ENCODE measurements at places on chromosomes 5 and 9.

- DNase-seq = no peak
Observed at GRCh38 chr9:22169243-22169642, 160.1 kb upstream of the CDKN2B start.

DNA sequence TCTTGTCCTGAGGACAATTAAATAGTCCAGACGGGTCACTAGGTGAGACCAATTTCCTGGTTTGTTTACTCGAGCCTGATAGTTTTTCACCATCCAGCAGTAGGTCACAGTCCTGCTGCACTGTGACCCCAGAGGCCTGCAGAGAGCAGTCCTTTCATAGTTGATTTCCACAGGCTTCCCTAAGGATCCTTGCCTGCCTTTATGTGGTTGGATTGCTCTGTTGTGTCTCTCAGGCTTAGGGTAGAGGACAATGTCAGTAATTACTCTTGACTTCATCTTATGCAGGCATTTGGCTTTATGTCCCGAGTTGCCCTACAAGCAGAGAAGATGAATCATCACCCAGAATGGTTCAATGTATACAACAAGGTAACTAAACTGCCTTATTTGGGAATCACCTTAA, 9.0 kb upstream of the CATSPER3 start:
- no peak for DNase-seq

- no peak for DNase-seq
Observed at GRCh38 chr9:5922192-5922591, 31.5 kb downstream of the MLANA start.

GRCh38 chr5:40653221-40654022, 26.3 kb upstream of the PTGER4 start:
- DNase-seq = no peak

DNA sequence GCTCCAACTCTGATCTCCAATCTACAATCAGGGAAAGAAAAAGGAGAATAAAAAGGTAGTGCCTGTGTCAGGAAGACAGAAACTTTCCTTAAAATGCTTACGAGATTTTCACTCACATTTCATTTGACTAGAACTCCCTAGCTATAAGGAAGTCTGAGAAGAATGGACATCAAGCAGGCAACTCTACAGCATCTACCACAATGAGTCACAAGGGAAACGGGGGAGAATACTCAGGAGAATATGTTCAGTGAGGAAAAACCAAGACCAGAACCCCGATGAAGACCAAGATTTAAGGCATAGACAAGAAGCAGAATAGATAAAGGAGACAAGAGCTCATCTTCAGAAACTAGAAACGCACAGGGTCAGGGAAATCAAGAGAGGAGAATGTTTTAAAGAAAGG, 9.0 kb upstream of the SETD9 start:
- no peak for DNase-seq

- DNase-seq = no peak
Observed at GRCh38 chr5:91103353-91104061, 279.6 kb downstream of the ARRDC3 start.

GRCh38 chr5:89265511-89266179, 382.7 kb upstream of the MEF2C start:
- no peak for DNase-seq

- no peak for DNase-seq
Observed at GRCh38 chr9:125495172-125496119, 211.6 kb downstream of the MAPKAP1 start.
